ENCODE measurements at places on chromosomes 6 and 20.

DNA sequence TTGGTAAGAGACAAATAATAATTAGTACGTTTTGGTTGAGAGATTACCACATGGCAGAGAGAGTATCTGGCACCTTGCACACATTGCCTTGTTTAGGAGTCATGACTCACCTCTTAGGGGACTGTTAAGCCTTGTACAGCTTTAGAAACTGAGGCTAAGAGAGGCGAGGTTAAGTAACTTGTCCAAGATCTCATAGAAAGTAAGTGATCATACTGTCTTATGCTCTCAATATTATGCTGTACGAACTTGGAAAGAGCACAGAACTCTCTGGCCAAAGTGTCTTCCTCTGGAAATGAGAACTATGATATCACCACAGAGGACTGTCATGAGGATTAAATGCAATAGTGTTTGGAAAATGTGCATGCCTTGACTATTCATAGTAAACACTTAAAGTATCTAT lies 249.0 kb downstream of the UTRN start:
- DNase-seq = no peak

DNA sequence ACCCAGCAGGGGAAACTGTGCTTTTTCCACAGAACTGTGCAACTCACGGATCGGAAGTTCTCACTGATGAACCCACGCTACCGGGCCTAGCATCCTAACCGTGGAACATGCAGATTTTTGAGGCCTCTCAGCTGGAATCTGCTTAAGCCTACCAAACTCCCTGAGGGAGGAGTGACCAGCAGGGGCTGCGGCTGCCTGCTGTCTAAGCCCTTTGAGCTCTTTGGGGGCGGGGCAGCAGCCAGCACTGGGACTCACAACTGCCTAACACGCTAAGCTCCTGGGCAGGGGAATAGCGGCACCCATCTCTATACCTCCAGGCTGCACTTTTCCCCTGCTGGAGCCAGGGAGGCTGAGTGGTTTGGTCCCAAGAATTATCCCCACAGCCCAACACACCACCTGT lies 20.4 kb upstream of the METTL24 start:
- DNase-seq = no peak

DNA sequence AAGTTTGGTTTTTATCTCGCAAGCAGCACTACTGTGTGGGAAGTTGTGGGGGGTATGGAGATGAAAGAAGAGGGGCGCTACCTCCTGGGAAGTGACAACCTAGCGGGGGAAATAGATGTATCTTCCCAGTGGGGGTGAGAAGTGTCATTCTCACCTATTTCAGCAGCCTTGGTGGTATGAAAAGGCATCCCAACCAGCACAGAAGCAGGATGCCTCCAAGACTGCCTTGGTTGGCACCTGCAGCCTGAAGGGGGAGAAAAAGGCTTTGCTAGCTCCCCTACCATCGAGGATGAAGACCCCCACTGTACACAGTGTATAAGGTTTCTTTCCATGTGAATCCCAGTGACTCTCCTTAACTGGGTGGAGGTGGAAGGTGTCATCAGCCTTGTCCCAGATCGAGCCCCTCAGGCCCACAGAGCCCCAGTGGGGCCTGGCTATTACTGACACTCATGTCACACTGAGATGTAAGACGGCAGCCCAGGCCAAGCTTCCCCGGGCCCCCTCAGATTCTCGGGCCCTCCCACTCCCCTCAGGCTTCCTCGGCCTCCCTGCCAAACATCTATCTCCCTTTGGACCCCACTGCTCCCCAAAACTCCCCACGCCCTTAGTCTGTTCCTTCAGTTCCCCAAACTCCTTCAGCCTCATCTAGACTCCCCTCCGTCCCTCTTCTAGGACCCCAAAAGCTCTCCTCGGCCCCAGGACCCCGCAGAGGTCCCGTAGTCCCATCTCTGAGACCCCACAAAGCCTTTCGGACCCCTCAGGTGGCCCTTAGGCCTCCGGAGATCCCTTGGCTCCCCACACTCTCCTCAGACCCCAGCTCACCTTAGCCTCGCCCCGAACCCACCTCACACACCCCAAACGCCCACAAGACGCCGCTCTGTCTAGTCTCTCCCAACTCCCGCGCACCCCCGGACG lies 688 bp downstream of the COMMD7 start:
- DNase-seq = no peak

DNA sequence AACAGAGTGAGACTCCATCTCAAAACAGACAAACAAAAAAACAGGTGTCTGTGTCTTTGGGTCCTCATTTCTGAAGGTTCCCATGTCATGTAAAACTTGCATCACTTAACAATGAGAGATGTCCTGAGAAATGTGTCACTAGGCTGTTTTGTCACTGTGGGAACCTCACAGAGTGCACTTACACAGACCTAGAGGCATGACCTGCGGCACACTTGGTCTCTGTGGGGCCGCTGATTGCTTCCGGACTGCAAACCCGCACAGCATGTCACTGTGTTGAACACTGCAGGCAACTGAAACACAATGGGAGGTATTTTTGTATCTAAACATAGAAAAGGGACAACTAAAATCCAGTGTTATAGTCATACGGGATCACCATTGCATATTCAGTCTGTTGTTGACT lies 42.3 kb upstream of the TMEM181 start:
- no peak for DNase-seq

- no peak for DNase-seq
These were observed 586.2 kb upstream of the CITED2 start for GRCh38 chr6:139960671-139961070.

- DNase-seq = no peak
These were observed 2.5 kb upstream of the CLDN20 start for GRCh38 chr6:155261111-155261900.

DNA sequence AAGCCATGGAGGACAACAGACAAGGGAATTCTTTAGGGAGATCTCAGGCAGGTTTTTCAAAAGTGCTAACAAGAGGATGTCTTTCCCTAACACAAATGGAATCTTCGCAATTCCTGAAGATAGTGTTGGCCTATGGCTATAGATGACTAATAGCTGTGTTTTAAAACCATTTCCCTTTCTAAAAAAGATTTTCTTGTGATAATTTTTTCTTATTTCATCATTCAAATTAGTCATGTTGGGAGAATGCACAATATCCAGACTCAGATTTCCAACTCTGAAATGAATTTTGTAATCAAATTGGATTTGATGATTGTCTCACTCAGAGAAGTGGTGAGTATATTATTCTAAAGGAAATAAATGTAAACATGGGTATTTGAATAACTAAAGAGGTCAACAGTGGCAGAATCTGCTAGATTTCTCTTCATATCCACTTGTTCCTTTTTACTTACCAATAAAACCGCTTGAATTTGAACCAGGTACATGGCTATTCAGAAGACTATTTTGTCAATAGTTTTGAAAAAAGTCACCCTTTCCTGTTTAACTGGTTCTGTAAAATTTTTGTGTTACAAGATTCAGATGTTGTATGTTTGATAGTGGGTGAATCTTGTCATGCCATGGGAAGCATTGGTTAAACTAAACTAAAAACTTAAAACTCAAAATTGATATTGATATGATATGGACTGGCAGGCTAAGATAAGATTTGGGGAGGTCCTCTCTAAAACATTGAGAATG lies 1223.7 kb upstream of the EYS start:
- no peak for DNase-seq

DNA sequence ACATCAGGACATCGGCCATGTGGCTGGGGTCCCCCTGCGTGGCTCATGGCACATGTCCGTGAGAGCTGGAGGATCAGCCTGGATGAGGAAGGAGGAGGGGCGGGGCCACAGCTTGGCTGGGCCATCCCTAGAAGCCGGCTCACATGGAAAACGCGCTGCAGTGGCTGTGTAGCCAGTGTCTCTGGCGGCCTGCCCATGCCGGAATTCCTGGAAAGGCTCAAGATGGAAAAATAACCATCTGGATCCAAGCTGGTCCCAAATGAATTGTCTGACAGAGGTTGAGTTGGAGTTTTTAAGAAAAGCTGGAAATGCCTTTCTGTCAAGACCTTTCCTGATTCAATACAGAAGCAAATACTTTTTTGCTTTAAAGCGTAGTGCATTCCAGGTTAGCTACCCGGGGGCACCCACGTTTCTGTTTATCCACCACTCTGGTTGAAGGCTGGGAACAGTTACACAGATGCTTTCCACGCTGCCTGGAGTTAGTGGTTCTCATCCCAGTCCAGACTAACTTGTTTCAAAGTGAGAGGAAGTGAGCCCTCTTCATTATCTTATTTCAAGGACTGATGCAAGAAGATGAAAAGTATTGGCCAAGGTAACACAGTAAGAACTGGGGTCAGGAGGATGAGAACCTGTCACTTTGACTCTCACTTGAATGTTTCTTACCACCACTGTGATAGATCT lies 99.0 kb downstream of the GMPR start:
- no peak for DNase-seq

DNA sequence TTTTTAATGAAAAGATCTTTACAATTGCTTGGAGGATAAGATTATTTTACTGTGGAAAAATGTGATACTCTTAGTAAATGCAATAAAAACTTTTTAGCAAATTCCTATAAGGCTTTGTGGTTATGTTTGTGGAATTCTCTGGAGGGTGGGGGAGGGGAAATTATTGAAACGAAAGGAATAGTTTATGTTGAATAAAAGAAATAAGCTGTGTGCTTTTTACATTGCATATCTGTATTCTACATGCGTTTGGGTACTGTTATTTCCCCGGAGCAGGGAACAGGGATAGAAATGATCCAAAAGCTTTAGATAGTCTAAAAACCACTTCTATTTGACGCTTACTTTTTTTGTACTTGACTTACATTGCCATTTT lies 143.8 kb downstream of the SLC16A10 start:
- DNase-seq = no peak

GRCh38 chr6:125346201-125346925 lies 44.6 kb upstream of the HDDC2 start:
- no peak for DNase-seq

DNA sequence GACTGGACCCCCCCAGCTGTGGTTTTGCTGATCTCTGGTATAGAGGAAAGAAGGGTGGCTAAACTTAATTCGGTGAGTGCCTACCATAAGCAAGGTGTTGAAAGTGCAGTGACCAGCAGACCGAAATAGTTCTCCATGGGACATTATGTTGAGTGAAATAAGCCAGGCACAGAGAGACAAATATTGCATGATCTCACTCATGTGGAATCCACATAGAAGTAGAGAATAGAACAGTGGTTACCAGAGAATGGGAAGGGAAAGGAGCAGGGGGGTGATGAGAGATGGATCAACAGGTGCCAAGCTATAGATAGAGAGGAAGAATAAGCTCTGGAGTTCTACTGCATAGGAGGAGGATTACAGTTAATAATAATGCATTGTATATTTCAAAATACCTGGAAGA lies 9.7 kb upstream of the GCNT2 start:
- DNase-seq = no peak

DNA sequence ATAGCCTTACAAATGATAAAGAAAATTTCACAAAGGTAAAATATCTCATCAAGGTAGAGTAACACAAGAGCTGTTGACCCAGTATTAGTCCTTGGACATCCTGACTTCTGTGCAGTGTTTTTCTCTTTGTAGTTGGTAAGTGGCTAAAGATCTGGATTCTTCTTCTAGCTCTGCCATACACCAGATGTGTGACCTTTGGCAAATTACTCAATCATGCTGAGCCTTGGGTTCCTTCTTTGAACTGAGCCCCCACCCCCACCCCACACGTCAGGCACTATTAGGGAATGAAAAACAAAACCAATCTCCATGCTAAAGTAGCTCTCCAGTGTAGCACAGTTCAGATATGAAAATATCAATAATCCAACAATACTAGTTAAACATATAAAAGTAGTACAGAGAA lies 15.1 kb upstream of the TRIM39 start:
- DNase-seq = no peak

GRCh38 chr6:17115251-17116116 lies 13.6 kb downstream of the STMND1 start:
- DNase-seq = no peak

DNA sequence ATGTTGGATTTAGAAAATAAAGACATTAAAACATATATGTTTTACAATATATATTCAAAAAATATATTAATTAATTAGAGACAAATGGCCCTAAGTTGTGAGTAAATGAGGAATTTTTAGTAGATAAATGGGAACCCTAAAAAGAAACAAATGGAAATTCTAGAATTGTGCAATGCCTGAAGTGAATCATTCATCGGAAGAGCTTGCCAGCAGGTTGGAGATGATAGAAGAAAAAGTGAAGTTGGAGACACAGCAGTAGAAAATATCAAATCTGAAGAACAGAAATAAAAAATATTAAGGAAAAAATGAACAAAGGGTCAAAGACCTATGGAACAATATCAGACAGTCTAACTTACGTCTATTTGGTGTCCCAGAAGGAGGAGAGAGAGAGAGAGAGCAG lies 109.4 kb upstream of the NEDD9 start:
- DNase-seq = no peak

- DNase-seq = no peak
These were observed 140.3 kb downstream of the DLL1 start for GRCh38 chr6:170150590-170150945.

DNA sequence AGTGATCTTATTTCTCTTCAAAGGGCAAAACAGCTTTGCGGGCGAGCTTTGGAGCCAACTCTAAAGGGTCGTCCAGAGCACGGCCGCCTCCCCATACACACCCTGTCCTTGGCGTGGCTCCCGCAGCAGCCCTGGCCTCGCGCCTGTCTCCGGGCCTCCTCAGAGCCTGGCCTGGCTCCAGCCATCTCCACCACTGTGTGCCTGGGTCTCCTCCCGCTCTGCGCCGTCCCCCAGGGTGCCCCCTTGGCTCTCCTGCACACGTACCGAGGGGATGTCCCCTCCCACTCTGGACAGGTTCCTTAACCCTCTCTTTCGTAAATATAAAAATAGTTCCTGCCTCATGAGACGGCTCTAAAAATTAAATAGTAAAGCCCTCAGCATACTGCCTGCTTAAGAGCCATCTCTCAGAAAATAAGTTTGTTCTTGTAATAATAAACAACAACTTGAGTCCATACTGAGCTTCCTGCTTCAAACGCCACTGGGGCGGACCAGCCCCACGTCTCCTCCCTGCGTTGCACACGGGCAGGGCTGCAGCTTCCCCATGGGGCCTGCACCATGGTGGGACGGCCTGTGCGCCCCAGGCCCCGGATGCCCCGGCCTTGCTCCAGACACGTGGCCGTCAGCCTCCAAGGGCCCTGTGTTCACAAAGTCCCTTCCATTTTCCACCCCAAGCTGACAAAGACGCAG lies 226.2 kb downstream of the TTLL2 start:
- no peak for DNase-seq

GRCh38 chr6:162151021-162151665 lies 576.4 kb downstream of the PRKN start:
- DNase-seq = no peak

GRCh38 chr20:38748861-38749149 lies 545 bp downstream of the ACTR5 start:
- DNase-seq = no peak

GRCh38 chr20:50744143-50744792 lies 12.9 kb downstream of the PARD6B start:
- DNase-seq = no peak

- no peak for DNase-seq
These were observed 17.5 kb upstream of the SLC22A2 start for GRCh38 chr6:160276126-160276525.

- no peak for DNase-seq
These were observed 96.7 kb downstream of the SNX5 start for GRCh38 chr20:17871886-17872285.

DNA sequence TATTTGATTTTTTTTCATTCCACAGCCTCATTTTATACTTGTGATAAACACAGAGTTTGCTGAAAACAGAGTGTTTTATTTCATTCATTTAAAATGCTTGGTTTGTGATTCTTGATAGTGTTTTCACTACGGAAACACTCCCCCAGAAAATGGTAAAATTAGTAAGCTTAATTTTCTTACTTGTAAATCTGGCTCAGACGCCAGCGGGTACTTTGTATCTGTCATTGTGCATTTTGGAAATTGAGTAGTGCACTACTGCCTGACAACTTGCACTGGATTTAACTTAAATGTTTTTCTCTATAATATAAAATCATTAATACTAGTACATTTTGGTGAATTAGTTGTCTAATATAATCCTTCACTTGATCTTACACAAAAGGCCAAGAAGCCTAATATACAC lies 37.0 kb upstream of the HINT3 start:
- DNase-seq = no peak
